T-helper 1 cell (primary cell): ENCODE measurements at places on chromosomes 16 and 17.
A peak's percentile ranks its signal among the peaks of the same experiment; 100 is the strongest.

GRCh38 chr16:81061871-81062608 lies 15.0 kb downstream of the C16orf46 start:
- no peak for DNase-seq

DNA sequence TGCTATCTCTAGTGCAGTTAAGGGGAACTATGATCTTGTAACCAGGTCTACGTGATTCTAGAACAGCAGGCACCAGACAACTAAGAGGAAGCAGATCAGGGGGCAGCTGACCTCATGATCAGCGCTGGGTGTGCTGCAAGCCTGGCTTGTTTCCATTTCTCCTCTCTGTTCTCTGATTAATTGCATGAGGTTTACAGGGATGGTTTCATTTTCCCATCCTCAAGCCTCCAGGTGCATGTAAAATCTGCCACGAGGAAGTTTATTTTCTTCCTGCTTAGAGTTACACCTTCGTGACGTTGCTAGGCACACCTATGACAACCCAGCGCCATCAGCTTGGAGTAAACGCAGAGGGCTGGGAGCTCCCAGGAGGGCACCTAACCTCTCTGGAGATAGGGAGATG lies 4.3 kb upstream of the NUPR1 start:
- no peak for DNase-seq

GRCh38 chr17:17387498-17388362 lies 84.6 kb downstream of the NT5M start:
- DNase-seq, result no peak

- no peak for DNase-seq
These were observed 264.4 kb downstream of the NPIPA8 start for GRCh38 chr16:18072161-18072560.

DNA sequence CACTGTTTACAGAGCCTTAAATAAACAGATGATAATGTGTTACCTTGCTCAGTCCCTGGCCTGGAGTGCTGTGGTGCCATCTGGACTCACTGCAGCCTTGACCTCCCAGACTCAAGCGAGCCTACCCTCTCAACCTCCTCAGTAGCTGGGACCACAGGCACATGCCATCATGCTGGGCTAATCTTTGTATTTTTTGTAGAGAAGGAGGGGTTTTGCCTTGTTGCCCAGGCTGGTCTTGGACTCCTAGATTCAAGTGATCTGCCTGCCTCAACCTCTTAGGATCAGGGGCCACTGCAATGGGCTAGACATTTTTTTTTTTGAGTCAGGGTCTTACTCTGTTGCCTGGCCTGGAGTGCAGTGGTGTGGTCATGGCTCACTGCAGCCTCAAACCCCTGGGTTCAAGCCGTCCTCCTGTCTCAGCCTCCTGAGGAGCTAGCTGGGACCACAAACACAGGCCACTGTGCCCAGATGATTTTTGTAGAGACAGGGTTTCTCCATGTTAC lies 5.0 kb upstream of the NAGLU start:
- no peak for DNase-seq

- DNase-seq, result peak; percentile 33
These were observed 32.8 kb upstream of the NUDT16L1 start for GRCh38 chr16:4660454-4661007.

DNA sequence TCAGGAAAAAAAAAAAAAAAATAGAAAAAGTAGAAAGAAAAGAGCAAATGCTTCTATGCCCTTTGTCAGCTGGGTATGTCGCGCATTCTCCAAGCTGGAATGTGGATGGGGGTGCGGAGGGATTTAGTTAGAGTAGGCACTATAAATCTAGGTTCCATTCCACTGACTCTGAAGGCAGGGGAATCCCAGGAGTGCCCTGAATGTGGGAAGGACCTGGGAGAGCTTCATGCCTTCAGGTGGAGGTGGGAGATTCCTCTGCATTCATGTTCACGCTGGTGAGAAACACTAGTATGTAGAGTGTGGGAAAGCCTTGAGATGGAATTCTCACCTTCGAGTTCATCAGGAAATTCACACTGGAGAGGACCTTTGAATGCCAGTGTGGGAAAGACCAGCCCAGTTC lies 12.4 kb downstream of the ZNF232 start:
- no peak for DNase-seq

GRCh38 chr17:44988044-44988942 lies 20.2 kb upstream of the C1QL1 start:
- no peak for DNase-seq

DNA sequence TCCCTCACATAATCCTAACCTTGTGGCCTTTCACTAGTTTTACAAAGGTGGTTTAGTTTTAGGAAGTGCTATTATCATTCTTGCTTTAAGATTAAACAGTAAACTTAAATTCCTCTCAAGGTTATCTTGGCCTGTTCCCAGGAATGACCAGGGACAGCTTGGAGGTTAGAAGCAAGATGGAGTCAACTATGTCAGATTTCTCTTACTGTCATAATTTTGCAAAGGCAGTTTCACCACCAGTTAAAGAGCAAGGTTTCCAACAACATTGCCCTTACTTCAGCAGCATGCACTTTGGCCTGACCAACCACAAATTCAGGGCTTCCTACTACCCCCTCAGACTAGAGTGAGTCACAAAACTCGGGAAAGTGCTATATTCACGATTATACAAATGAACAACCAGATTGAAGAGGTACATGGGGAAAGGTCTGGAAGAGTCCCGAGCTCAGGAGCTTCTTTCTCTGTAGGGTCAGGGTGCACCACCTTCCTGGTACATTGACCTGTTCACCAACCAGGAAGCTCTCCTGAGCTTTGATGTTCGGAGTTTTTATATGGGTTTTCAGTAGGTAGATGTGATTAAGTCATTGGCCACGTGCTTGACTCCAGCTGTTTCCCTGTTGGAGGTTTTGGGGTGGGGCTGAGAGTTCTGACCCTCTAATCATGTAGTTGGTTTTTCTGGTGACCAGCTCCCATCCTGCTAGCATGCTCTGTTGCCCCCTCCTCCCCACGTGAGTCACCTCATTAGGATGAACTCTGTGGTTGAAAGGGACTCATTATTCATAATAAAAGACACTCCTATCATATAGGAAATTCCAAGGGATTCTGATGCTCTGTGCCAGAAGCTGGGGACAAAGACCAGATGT lies 19.4 kb downstream of the RHOT1 start:
- no peak for DNase-seq

DNA sequence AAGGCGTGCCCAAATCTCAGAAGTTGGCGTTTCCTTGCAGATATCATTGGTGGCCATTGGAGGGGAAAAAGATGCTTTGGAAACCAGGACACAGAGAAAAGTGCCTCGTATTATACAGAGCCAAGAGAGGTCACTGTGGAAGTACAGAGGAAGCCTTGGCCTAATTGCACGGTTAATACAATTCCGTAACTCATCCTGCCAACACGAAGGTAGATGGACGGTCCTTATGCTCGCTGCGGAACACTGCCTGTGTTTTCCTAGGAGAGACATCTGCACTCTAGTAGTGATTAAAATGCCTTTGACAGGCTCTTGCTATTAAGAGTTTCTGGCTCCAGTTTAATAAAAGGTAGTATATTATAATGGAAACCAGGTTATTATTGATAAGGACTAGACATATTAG lies 536.4 kb downstream of the WWOX start:
- no peak for DNase-seq

GRCh38 chr17:43907425-43907981 lies at the start of gene MPP2:
MPP2 (minus strand) TSS chr17:43907536; CDS start chr17:43904460, 3,076 bp downstream.
- DNase-seq, result peak; percentile 41

DNA sequence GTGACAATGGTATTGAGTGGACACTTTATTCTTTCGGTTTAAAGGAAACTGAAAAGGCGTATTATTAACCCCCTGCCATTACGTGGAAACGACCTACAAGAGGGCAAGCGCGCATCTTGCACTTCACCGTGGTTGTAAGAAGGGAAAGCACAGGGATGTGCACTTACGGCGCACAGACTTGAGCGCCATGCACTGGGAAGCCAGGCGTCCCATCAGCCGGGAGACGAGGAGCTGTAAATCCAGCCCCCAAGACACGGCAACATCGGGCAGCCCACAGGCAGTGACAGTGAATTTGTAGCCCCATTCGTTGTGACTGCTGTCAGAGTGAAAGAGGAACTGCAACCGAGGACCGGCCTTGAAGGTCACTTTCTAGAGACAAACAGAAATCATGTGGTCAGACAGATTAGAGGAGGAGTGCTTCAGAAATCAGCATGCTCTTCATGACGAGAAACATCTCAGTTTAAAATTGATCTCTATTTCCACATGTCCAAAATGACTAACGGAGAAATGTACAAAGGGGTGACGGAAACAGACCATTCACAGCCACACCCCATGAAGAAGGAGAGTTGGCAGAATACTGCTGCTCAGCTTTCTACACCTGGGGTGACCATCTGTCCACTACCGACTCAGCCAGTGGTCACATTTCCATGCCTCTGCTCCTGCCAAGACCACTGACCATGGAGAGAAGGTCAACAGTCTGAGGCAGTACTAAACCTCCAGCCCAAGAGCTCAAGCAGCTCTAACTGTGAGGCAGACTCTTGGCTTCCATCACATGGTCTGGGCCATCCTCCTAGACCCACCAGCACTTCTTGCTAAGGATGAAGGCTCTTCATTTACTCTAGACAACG lies 68.6 kb downstream of the ZZEF1 start:
- no peak for DNase-seq

GRCh38 chr17:2191785-2192184 lies 111.8 kb downstream of the SMG6 start:
- DNase-seq, result no peak

- DNase-seq, result no peak
These were observed 91.2 kb downstream of the RBFOX3 start for GRCh38 chr17:79519601-79520000.

DNA sequence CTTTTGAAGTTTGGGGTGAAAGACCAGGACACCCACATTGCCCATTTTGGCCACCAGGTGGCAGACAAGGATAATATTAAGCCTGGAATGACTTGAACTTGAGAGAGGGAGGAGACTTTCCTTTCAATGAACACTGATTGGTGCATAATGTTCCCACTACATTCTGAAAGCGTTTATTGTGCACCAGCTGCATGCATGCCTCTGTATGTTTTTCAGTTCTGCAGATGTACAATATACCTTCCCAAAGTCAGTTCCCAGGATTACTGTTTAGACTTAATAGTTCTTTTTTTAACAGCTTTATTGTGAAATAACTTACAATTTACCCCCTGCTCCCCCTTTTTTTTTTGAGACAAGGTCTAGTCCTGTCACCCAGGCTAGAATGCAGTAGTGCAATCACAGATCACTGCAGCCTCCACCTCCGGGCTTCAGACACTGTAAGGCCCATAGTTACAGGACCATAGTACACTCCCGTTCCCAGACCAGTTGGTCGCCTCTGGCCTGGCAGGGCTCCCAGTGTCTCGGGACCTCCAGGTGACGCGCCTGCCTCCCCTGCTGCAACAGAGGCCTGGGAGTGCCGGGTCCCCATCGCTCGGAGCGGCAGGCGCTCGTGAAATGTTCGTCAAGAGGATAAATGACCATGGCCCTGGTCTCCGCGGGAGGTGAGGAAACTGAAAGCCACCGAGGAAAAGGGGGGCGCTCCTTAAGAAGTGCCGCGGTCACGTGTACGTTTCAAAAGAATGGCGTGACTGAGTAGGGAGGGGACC lies 12.2 kb downstream of the CES2 start:
- peak; percentile 84 for DNase-seq

DNA sequence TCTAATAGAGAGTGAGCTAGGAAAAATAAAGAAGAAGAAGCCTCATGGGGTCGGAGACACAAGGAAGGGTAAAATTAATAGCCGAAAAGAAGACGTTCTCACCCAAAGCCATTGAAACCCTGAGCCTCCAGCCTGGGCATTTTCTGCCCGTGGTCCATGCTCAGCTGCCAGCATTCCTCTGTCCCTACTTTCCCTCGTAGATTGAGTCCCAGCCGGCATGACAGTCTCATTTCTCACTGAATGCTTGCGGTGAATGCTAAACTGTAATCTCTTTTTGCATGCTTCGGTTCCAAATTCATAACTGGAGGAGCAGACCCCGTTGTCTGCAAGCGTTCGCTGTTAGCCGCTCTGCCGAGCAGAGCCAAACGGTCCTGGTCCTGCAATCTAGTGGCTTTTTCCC lies 54.0 kb upstream of the COX10 start:
- no peak for DNase-seq

GRCh38 chr17:69883120-69883519 lies 191.9 kb upstream of the KCNJ16 start:
- no peak for DNase-seq

DNA sequence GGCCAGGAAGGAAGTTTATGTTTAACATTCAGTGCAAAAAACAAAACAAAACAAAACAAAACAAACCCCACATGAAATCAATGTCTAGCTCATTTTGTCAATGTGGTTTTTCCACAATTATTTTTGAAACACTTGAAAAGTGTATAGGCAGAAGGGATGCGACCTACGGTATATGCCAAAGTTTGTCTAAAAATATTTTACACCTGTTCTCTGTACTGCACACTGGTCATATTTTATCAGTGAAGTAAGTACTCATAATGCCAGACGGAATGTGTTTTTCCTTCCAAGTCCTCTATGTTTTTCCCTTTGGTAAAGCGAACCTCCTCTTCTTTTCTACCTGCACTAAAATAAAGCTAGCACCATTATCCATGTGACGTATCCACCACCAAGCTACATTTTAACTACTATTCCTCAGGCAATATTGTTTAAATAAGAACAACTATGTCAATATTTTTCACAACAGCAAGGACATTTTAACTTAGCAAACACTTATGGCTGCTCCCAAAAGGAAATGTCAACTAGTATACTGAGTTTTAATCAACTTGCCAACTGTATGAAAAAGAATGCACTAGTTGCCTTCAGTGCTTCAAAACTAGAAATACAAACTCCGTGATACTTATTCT lies 10.3 kb downstream of the TOB1 start:
- DNase-seq, result no peak
